ENCODE measurements at places on chromosomes 11 and 22.

DNA sequence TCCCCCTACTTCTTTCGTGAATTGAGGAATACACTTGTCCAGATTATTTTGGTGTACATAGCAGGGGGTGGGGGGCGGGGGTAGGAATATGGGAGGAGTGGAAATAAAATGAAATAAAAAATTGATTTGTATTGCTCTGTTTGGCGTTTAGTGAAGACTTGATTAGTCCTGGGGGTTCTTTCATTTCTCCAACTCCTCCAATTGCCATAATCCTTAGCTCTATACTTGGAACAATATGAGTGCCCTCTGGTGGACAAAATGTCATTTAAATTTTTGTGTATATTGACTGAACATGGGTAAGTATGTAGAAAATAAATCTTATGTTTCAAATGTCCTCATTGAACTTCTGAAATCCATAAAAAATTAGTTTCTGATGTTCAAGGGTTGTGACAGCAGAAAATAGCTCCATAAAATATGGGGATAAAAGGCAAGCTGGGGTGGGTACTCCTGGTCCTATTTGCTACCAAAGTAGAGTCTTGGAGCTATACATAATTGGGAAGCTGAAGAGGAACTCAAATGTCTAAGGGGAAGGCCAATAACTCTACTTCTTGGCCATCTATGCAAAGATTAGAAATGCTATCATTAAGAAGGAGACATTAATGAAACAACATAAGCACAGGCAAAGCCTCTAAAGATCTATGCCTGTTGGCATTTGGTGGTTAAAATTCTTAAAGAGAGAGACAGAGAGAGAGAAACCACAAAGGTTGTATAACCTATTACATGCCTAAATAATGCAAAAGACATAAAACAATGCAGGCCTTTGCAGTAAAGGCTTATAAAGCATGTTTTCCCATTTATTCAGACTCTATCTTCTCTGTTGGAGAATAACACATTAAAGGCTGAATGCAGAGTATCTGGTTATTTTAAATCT lies 421.6 kb downstream of the METTL15 start:
- no peak for DNase-seq

DNA sequence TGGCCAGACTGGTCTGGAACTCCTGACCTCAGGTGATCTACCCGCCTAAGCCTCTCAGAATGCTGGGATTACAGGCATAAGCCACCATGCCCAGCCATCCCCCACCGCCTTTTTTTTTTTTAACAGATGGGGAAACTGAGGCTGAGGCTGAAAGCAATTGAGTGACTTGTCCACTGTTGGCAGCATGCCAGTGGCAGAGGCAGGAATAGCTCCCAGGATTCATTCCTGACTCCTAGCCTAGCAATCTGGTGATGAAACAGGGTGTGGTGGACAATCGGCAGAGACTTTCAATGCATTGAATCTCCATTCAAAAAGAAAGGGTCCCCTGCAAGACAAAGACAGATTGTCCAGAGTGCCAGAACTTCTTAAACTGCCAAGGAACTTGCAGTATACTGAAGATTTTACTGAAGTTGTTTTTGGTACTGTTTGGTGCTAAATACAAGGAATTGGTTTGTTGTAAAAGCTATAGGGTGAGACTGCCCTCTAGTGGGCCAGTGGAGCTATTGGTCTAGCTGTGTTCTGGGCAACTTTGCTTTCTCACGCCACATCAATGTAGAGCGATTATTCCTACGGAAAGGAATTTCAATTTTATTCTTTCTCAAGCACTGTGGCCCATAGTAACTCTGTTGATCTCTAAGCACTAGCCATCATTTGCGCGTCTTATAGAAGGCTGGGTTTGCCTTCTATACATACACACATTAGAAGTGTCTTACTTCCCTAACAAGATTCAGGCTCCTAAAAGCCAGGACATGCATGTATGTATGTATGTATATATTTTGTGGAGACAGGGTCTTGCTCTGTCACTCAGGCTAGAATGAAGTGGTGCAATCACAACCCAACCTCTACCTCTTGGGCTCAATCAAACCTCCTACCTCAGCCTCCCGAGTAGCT lies 21.0 kb downstream of the C22orf31 start:
- no peak for DNase-seq

- no peak for DNase-seq
Measured at GRCh38 chr11:69664103-69664775, 10.9 kb downstream of the LTO1 start.

DNA sequence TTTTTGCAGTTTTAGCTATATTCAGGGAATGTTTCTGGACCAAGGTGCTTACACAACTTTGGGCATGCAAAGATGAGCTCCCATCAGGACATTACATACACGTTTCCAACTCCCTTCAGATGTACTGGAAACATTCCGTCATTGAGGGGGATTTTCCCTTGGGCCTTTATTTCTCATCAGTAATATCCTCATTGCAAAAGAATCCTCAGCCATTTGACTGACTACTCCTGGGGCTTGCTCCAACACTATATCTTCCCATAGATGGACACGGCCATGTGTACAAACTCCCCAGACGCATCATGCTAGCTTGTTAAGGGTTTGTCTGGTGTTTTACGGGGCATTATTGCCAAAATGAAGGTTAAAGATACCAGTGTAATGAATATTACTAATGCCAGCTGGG lies 59.3 kb upstream of the NUP160 start:
- no peak for DNase-seq

- no peak for DNase-seq
Measured at GRCh38 chr11:98720951-98721350, 299.8 kb upstream of the CNTN5 start.

DNA sequence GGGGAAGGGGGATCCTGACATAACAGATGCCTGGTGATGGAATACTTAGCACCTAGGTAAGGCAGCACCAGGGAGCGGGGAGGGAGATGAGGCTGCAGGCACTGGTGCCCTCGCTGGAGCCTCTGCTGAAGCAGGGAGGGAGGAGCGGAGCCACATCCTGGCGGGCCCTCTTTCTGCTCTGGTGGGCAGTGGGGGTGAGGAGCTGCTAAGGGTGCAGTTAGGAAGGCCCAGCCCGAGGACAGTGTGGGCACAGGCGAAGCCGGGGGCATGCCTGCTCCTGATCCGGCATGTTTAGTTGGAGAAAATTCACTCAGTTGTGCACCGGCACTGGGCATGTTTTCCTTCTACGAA lies 83.9 kb downstream of the MED15 start:
- no peak for DNase-seq

DNA sequence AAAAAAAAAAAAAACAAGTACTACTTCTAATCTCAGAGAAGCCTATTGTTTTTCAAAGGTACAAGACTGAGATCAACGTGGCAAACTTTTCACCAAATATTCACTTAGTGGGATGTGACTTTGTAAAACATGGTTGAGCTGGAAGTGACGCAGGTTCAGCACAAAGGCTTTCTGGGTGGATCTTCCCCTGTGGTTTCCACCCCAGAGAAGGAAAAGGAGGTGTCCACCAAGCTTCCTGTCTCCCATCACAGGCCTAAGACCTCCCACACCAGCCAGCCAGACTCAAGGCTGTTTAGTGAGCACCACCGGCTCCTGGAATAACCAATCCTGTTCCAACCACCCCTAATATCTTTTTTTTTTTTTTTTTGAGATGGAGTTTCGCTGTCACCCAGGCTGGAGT lies 5.7 kb downstream of the TMEM184B start:
- DNase-seq, result peak; percentile 10

DNA sequence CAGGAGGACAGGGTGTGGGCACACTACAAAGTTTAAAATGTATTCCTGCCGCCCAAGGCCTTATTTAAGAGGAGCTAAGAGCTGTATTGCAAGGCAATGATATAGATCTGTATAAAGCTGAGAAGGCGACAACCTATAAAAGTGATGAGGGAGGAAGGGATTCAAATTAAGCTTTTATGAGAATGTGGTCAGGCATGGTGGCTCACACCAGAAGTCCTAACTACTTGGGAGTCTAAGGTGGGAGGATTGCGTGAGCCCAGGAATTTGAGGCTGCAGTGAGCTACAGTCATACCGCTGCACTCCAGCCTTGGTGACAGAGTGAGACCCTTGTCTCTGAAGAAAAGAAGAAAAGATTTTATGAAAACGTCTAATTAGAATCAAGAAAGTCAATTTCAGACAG lies 9.7 kb upstream of the GLB1L3 start:
- DNase-seq, result no peak

GRCh38 chr11:94802501-94802900 lies 34.3 kb downstream of the AMOTL1 start:
- DNase-seq, result no peak

GRCh38 chr11:76625472-76626186 lies 44.9 kb downstream of the LRRC32 start:
- DNase-seq, result no peak

Data from activated naive CD4-positive, alpha-beta T cell (primary cell).